ENCODE measurements at places on chromosomes 5 and 9. TPM values are rescaled to one million over a fixed set of nuclear protein-coding genes. Genes with fewer than 3 reads are reported as not detected.

The AOPEP gene
- 11.3 TPM for total RNA-seq

The SPINK4 gene
- not detected for total RNA-seq

GRCh38 chr9:134374301-134375010 lies 48.2 kb downstream of the RXRA start:
- no peaks in the 10 kb centered on the region for H3K36me3 ChIP-seq
- peaks cover 20% of the 10 kb centered on the region for H3K4me1 ChIP-seq
- no peak for DNase-seq

DNA sequence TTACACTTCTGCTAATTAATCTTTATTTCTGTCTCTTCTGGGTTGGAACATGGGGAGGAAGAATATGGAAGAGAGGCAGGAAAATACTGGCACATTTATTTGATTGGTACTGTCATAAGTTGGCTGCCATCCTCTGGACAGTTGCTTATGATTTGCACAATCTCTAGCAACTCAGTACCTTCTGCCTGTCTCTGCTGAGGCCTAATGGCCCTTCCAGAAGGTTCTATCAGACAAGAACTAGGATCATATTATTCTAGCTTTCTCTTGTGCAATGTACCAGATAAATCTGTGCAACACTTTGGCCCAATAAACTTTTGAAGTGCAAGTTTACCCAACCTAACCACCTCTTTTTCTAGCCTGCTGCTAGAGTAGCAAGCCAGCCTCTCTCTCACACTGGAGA lies 335.0 kb downstream of the ARRDC3 start:
- DNase-seq: no peak
- no peaks in the 10 kb centered on the region for H3K27me3 ChIP-seq
- no peaks in the 10 kb centered on the region for H3K36me3 ChIP-seq
- no peak overlapping the region for H3K27ac ChIP-seq
- no peaks in the 10 kb centered on the region for H3K4me1 ChIP-seq

The GRIA1 gene
- total RNA-seq: not detected

The DOLK gene
- total RNA-seq: 10.0 TPM

GRCh38 chr5:75668977-75669689 lies 48.1 kb downstream of the POC5 start:
- peak overlapping the region; percentile 49 for H3K4me3 ChIP-seq
- peak overlapping the region; percentile 26 for H3K27ac ChIP-seq
- H3K36me3 ChIP-seq: peaks cover 9% of the 10 kb centered on the region
- peak; percentile 50 for DNase-seq
- H3K27me3 ChIP-seq: no peaks in the 10 kb centered on the region

- peaks cover 5% of the 10 kb centered on the region for H3K27me3 ChIP-seq
- H3K36me3 ChIP-seq: no peaks in the 10 kb centered on the region
- H3K4me3 ChIP-seq: no peak overlapping the region
- H3K27ac ChIP-seq: no peak overlapping the region
- no peaks in the 10 kb centered on the region for H3K4me1 ChIP-seq
These were observed 135.2 kb downstream of the PCSK1 start for GRCh38 chr5:96297867-96298266.

DNA sequence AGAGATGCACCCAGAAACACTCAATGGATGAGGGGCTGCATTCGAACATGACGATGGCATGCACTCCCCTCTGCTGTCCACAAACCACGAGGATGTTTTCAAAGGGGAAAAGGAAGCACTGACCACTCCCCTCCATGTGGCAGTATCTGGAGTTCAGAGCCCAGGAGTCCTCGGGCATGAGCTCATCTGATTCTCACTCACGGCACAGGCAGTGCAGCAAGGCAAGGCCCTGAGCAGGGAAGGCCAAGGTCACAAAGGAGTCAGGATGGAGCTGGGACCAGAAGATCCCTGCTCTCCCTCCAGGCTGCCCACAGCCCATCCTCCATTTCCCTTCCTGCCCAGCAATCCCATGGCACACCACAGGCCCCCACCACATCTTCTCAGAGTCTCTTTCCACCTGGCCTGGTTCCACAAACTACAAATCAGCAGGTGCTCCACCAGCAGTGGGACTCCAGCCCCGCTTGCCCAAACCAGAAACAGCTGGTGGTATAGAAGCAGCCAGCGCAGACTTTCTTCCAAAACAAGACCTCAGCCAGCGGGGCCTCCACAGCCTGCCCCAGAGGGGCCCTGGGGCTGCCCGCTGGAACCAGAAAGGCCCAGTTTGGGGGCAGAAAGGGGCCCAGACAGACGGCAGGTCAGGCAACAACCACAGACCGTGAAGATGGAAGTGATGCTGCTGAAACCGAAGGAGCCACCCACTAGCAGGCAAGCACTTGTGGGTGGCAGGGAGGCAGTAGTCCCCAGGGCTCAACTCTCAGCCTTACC lies 12.2 kb downstream of the TNIP1 start:
- no peaks in the 10 kb centered on the region for H3K27me3 ChIP-seq
- peaks cover 73% of the 10 kb centered on the region for H3K4me1 ChIP-seq
- H3K27ac ChIP-seq: no peak overlapping the region

DNA sequence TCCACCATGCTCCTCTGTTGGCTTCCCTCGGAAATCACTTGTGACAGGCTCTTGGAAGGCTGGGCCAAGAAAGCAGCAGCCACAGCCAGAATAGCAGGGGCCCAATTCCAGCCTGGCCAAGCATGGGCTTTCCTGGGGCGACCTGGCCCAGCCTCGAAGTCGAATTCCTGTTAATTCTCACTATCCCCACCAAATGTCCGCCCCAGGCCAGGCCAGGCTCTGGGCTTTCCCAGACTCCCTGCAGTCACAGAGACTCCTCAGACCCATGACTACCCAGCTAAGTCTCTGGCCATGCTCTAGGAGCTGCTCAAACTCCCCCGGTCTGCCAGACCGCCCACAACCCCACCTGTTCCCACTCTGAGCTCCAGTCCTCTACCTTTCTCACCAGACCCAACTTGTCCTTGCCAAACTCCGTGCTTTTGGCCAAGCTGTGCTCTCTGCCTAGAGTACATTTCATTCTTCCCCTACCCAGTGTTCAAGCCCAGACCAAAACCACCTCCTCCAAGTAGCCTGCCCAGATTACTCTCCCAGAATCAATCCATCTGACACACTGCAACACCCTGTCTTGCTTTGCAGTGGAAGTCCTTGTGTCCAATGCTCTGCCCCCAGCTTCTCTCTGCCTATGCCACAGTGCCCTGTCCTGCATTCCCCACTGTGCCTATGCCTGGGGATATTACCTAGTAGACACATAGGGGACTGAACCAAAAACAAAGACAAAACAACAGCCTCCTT lies 26.2 kb downstream of the SHB start:
- no peak overlapping the region for H3K27ac ChIP-seq
- no peak overlapping the region for H3K4me3 ChIP-seq
- H3K4me1 ChIP-seq: no peaks in the 10 kb centered on the region
- H3K36me3 ChIP-seq: no peaks in the 10 kb centered on the region
- H3K27me3 ChIP-seq: no peaks in the 10 kb centered on the region
